ENCODE measurements at places on chromosomes 3 and 15.

- no peak for DNase-seq
These were observed 42.5 kb downstream of the TPRA1 start for GRCh38 chr3:127547761-127548605.

- DNase-seq = no peak
These were observed 53.5 kb upstream of the PRTG start for GRCh38 chr15:55796321-55796965.

GRCh38 chr15:70196372-70197316 is 98.9 kb upstream of the TLE3 start:
- DNase-seq = peak; percentile 12

DNA sequence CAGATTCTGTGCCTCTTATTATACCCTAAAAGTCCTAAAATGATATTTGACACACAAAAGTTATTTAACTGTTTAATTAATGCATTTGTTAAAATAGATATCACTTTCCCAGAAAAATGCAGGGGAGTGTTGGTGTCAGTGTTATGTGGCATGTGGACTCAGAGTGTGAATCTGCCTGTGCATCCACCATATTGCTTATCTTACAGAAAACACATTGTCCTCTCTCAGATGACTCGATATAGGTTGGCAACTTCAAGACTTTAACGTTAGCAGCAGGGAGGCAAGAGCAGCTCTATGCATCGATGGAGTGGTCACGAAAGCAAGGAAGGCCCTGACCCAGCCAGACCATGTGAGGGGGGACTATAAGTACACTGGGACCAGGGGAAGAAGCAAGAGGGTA is 165.4 kb upstream of the DCBLD2 start:
- DNase-seq = no peak

- no peak for DNase-seq
These were observed 18.3 kb upstream of the SETMAR start for GRCh38 chr3:4284865-4285264.

DNA sequence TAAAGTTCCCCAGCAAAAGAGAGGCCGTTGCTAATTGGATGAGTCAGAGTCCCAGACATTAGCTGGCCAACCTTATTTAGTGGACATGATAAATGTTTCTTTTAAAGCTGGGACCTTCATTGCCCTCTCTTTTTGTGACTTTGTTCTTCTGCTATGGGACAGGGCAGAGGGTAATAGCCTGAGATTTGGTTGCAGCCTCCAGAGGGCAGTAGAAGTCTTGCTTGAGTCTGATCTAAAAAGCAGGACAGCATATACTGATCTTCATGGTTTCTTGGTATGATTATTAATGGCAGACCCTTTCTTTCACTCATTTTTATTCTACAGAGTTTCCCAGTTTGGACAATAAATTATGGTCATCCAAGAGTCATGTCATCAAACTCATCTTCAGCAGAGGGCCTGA is 25.1 kb upstream of the ZKSCAN7 start:
- no peak for DNase-seq

- no peak for DNase-seq
These were observed 87.5 kb upstream of the PLXNA1 start for GRCh38 chr3:126895178-126896066.

- no peak for DNase-seq
These were observed 32.2 kb downstream of the CD276 start for GRCh38 chr15:73716417-73716816.

- DNase-seq = no peak
These were observed 103.9 kb downstream of the HCN4 start for GRCh38 chr15:73264881-73265280.

DNA sequence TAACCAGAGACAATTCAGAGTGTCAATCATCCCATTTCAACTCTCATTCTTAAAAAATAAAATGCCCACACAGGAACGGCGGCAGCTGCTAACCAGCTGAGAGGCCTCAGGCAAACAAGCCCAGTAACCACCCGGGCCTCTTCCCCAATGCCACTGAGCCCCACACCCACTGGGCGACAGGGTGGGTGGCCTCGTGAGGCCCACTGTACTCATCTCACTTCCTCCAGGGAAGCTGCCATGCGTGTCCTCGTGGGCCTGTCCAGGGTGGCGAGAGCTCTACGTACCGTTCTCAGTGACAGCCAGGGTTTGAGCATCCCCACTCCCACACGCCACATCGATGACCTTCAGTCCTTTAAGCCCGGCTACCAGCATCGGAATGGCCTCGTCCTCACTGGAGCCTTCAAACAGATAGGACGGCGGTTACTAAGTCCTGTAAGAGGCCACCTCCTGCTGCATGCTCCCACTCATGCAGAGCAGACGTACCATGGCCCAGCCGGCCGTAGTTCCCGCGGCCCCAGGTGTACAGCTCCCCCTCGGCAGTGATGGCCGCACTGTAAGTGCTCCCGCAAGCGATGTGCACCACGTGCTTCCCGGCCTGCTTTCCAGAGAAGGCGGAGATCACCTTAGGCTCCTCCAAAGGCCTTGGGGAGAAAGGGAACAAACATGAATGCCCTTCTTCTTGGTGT is 56.5 kb downstream of the HERC2 start:
- DNase-seq = no peak

DNA sequence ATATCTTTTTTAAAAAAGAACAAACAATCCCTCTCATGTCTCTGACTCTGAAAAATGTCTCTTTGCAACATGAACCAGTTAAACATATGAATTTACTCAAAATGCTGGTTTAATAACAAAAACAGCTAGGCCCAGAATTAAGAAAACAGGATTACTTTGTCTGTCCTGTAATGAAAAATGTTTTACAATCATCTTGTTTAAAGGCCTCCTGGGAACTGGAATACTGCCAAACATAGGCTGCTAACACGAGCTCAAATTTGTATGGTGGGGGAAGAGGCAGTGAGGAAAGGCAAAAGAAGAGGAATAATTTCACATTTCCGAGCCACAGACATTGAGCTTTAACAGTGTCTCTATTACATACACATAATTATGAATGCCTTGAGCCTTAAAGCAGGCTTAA is 61.7 kb upstream of the PPIB start:
- DNase-seq = no peak

DNA sequence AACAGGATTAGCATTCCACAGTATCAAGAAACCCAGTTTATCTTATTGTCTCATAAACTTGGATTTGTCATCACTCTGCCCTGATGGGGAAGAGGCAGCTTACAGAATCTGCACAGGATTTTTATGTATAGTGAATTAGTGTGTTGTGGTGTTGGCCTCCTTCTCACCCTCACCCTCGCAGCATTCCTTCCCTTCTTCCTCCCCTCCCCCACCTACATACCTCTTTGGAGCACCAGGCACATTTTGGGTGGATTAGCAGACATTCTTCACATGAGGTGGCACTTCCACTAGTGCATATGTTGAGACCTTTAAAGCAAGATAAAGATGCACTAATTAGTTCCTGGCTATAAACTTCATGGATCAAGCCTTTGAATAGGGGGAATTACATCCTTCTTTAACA is 13.9 kb downstream of the ITGB5 start:
- no peak for DNase-seq

GRCh38 chr3:121995161-121996137 is 26.6 kb downstream of the ILDR1 start:
- peak; percentile 10 for DNase-seq

GRCh38 chr15:74642734-74643664 is 27.4 kb downstream of the CLK3 start:
- DNase-seq = no peak

DNA sequence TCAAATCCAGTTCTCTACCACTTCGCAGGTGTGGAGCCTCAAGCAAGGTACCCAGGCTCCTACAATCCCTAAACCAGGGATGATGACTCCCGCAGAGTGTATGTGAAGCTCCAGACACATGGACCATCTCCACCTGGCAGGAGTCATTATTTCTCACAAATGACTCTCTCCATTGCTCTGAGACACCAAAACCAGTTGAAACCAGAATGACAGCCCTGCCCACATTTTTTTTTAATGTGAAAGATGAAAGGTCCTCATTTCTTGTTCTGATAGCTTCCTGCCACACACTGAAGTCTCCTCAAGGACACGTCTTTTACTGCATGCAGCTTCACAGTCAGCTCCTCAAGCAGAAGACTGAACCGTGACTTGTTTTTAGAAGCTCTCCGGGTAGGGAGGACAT is 61.4 kb upstream of the ZBTB38 start:
- DNase-seq = no peak

DNA sequence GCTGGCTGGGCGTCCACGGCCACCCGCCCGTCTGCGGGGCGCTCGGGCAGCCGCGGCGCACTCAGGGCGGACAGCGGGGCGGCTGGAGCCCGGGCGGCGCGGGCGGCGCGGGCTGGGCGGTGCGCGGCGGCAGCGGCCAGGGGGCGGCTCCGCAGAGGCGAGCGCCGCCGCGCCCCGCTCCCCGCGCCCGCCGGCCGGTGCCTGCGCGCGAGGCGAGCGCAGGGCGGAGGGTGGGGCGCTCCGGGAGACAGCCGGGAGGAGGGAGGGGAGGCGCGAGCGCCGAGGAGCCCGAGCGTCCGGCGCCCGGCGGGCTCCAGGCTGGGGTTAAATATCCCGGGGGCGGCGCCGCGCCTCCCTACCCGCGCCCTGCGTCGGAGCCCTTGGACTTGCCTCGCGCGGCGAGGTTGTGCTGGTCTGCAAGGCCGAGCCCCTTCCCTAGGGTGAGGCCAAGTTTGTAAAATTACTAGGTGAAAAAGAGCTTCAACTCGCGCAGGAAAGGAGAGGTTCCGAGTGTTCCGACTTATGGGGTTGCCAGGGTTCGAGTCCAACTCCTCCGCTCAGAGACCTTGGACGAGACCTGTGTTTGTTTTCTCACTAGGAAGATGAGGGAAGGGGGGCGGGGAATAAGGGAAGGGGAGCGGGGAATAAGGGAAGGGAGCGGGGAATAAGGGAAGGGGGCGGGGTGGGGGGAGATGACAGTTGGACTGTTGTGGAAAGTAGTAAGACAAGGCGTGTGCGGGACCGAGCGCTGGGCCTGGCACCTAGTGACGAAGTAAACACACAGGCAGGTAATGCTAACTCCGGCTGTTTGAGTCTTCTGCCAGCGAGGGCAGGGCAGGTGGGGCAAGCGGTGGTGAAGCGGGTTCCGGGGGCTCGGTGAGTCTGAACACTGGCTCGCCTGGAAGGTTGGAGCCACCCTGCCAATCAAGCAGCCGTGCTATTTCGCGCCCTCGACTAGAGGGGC is at the start of gene TNFAIP8L3:
Gene TNFAIP8L3, minus strand, starts transcription at position 301 of the 964 bp plus-strand sequence. CDS start 311 bp downstream, outside the sequence.
- DNase-seq = no peak

DNA sequence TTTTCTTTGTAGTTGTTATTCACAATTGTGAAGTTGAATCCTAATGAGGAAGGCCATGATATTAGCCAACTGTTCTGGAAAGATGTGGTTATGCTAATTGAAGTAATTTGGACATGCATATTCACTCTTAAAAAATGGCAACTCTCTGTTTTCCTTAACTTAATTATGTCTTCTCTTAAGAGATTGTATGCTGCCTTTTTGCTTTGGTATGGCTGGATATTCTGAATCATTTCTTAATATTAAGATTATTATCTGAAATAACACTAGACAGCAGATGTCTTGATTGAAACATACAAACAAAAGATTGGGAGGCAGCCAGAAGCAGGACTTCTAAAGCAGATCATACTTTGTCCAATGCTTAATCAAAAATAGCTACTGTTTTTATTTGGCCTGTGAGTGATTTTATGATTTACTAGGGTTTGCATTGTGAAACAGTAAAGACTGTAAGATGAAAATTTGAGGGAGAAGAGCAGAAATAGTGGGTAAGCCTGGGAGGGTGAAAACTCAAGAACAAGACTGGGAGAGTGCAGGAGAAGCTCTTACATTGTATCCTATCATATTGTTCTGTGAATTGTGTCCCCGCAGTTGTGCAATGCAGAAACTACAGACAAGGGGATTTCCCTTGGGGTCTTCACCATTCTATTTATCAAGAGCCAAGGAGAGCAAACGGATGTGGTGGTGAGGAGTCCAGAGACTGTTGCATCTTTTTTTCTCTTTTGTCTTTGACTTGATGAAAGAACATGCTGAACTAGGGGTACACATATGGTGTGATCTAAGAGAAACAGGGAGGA is 554.8 kb downstream of the TUSC7 start:
- DNase-seq = no peak

DNA sequence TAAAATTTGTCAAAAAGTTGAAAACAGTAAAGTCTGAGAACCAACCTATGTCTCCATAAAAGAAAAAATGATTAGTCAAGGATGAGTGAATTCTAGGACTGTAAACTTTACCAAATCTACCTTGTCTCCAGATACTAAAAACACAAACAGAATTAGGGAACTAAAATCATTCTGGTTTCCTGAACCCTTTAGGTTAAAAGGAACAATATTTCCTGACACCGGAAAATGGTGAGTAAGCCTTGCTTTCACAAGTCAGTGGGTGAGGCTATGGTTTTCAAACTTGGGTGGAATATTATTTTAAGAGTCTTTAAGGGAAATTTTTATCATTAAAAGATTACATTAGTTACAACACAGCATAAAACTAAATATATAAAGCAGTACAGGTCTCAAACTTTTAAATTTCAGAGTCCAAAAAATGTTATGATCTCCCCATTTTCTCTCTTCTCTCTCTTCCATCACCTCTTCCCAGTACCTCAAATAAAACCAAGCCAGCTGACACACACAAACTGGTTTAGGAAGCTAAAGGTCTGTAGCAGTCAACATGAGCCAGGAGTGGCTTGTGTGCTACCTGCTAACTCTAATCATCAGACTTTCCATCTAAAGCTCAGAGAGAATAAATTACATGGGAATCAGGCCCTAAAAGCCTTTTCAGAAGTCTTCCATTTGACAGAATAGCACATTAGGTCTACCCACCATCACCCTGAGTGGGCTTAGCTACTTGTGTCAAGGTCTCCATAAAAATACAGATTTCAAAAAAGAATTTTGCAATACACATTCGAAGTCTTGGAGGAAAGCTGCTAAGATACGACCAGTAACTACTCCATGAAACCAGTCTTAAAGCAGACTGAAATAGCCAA is 2.2 kb downstream of the SLC12A6 start:
- no peak for DNase-seq

DNA sequence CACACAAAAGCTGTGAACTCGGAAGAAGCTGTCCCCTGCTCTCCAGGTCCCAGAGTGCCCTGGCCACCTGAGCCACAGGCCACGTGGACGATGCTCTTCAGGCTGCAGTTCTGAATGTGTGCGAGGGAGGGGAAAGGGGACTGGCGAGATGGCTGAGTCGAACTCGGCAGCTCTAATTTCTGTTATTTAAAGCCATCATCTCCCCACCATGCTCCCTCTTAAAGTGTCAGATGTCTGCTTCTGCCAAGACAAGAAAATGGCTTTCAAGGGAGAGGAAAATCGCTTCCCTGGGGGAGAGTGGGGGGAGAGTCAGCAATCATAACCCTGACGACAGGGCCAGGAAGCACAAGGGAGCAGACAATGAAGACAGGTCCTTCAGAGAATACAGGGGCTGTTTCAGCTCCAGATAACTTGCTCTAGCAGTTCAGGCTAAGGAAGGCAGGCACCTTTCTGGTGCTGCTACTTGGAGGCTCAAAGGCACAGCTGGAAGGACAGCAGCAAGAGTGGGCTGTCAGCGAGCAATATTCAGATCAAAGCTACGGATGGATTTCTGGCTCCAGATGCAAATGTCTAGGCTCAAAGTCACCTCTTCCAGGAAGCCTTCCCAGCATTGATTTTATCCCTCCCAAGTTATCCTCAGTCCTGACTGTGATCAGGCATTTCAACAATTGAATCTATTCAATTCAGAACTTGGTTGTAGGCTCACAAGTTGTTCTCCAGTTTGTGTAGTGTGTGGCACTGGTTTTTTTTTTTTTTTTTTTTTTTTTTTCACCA is 15.5 kb upstream of the CCDC33 start:
- no peak for DNase-seq

- DNase-seq = no peak
These were observed 201.2 kb downstream of the FAM43A start for GRCh38 chr3:194886836-194887235.

Data from esophagus squamous epithelium (tissue), 5 donors.